ENCODE measurements at places on chromosomes 7 and 10. TPM values are rescaled to one million over a fixed set of nuclear protein-coding genes. Genes with fewer than 3 reads are reported as not detected.

- no peak for DNase-seq
Measured at GRCh38 chr7:107046491-107047259, 2.2 kb downstream of the PRKAR2B start.

The MMRN2 gene
- not detected for total RNA-seq

The ENKUR gene
- total RNA-seq = 0.11 TPM

The CALY gene
- total RNA-seq = not detected

The PRSS37 gene
- total RNA-seq = not detected

- DNase-seq = no peak
Measured at GRCh38 chr7:46139079-46139478, 218.0 kb upstream of the IGFBP3 start.

GRCh38 chr10:98694014-98694413, 247.3 kb upstream of the HPS1 start:
- no peak for DNase-seq

GRCh38 chr7:116583653-116584052, 58.8 kb downstream of the CAV1 start:
- peak; percentile 47 for DNase-seq

The FLNC gene
- total RNA-seq = 0.18 TPM

DNA sequence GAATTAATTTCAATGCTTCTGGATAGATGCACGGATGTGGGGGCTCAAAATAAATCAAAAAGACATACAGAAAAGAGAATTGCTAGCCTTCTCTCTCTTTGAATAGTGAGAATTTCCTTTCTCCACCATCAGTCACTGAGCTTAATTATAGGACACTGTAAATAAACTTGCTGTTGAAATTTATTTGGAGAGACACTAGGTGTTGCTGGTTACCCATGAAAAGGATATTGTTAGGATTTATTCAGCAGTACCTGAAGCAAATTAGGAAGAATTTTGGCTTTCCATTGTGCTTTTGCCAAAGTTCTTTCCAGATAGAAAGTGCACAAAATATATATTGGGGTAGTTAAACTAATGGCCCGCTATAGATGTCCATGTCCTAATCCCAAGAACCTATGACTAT, 27.6 kb downstream of the GCC1 start:
- DNase-seq = no peak

GRCh38 chr10:3567291-3567963, 217.6 kb downstream of the KLF6 start:
- DNase-seq = no peak

The PALD1 gene
- total RNA-seq = 6.7 TPM

The CSTF2T gene
- 27.6 TPM for total RNA-seq

- no peak for DNase-seq
Measured at GRCh38 chr10:131113709-131114291, 197.7 kb downstream of the TCERG1L start.

- no peak for DNase-seq
Measured at GRCh38 chr7:112414855-112415490, 35.3 kb upstream of the IFRD1 start.

The H2AZ2 gene
- total RNA-seq = 275 TPM

The SFTPD gene
- not detected for total RNA-seq

DNA sequence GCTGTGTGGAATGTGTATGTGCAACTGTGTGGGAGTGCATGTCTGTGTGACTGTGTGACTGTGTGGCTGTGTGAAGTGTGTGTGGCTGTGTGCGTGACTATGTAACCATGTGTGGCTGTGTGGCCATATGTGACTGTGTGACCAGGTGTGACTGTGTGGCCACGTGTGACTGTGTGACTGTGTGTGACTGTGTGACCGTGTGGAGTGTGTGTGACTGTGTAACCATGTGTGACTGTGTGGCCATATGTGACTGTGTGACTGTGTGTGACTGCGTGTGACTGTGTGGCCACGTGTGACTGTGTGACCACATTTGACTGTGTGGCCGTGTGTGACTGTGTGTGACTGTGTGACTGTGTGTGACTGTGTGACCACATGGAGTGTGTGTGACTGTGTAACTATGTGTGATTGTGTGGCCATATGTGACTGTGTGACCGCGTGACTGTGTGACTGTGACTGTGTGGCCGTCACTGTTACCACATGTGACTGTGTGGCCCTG, 502.9 kb downstream of the DNAJB6 start:
- DNase-seq = no peak
